Anterior cingulate cortex (tissue), 58 donors: ENCODE measurements at places on chromosomes 16 and 17.

- DNase-seq: no peak
Measured at GRCh38 chr17:29613856-29614255, 8.9 kb downstream of the CORO6 start.

GRCh38 chr16:85930301-85930700, 31.3 kb downstream of the IRF8 start:
- no peak for DNase-seq

DNA sequence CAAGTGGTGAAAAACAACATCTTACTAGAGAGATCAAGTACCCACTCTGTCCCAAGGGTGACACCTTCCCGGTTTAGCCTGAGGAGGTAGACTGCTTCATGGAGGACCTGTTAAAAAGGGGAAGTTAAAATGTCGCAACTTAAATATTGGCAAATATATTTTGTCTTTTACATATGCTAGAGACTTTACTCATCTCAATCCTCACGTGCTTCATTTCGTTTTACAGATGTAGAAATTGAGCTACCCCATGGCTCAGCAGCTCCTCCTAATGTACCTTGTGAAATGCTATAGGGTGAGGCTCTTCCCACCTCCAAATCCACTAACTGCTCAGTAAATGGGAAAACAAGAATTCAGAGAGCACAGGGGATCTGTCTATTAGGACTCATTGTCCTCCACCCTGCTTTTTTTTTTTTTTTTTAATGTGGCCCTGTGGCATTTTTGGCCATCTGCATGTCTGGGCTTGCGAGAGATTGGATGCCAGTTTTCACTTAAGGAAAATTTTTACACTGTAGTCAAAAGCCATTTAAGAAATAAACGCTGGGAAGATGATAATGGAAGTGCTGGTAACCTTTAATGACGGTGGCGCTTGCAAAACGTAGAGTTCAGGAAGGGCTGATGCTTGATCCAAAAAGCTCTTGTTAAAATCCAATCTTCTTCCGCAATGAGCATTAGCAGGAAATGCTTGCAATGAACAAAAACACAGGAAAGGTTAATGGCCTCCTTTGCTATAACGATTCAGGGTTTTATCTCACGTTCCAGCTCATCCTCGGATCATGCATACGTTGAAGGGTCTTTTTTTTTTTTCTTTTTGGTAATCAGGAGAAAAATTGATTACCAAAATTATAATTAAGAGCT, 39.8 kb downstream of the HSBP1 start:
- DNase-seq: no peak

DNA sequence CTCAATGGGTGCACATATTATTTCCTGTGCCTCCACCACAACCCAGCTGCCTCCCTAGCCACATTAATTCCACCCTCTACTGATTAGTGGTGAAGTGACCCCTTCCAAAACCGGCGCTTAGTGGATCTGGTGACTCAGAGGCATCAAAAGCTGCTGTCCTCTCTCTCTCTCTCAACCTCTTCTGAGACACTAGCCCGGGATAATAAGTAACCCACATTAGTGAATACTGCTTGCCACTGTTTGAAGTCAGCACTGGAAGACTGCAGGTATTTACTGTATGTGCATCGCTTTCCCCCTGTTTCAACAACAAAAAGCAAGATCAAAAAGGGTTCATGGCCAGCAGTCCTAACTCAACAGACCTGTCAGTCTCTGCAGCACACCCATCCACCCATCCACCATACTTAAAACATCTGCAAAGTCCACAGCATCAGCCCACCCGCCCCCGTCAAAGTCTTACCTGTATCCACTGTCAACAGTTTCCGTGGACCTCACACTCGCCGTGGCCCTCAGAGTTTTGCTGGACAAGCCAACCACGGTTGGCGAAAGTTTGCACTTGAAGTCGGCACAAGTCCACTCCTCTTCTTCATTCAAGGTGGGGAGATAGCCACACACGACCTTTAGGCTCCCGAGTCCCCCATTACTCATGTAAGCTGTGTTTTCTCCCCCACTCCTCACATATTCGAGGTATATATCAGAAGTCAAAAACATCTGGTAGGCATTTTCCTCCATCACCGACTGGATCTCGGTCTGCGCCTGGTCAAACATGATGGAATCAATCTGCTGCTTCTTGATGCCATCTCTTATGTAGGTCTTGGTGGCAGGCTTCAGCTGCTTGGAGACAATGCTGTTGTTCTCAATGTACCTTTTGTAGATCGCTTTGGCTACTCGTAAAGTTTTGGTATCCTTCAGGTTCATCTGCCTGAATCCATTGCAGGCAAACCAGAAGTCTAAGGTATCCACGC, 3.8 kb downstream of the AXIN2 start:
- no peak for DNase-seq

DNA sequence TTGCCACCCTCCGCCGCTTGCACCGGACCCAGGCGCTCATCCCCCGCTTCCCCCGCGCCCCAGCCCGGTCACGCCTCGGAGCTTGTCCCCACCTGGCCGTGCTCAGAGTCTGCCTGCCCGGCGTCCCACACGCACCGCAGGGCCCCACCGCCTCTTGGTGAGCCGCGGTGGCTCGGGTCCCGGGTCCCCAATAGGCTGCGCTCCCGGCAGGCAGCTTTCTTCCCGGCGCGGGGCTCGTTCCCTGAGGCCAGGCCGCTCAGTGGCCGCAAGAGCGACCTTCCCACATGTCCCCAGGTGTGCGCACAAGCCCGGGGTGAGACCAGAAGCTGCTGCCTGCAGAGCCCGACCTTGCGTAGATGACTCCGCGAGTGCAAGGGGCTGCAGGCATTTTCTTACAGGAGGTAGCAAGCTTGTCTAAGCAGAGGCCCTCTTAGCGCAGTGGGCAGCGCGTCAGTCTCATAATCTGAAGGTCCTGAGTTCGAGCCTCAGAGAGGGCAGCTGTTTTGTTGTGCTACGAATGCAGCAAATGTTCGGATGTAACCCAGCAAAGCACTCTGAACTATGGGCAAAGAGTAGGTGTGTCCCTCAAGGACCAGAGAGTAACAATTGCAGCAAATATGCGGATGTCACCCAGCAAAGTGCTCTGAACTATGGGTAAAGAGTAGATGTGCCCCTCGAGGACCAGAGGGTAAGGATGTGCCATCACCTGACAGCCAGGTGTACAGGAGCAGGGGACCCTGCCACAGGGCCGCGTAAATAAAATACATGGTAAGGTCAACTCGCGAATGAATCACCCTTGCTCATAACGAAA, 15.6 kb downstream of the TLE7 start:
- no peak for DNase-seq

- no peak for DNase-seq
Measured at GRCh38 chr17:57537524-57538410, 207.3 kb downstream of the CCDC182 start.

GRCh38 chr17:67164302-67164701, 80.7 kb downstream of the HELZ start:
- no peak for DNase-seq

DNA sequence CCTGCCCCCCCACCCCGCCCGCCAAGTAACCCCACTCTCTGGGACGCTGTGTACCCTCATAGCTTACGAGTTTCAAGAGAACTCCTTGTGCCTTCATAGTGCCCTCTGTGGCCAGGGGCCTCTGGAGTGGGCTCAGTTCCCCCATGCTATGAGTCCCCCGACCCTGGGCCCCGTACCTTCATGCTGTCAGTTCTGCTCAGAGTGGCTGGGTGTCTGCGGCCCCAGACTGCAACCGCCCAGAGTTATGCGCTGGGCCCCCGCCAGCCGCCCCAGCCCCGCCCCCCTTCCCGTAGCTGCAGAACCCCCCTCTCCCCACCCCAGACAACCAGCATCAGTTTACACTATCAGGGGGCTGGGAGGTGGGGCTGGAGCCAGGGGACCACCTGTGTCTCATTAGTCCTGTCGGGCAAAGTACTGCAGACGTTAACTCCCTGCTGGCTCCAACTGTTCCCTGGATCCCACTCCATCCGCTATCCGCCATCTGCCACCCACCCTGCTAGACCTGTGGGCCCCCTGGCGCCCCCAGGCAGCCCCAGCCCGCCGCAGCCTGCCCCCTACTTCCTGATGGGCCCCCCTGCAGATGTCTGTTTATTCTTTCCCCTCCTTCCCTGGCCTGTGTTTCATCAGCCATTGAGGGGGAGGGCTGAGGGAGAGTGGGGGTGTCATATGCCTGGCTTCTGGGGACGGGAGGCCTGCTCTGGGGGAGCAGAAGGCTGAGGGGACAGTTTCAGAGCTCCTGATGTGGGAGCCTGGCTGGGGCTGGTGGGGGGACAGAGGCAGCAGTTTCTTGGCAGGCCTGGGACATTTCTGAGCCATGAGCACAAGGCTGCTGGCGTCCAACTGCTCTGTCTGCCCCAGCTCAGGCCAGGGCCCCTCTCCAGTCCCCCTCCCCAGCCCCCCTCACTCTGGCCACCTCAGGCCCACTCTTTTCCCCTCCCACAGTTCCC, at the start of gene MFAP4:
MFAP4 (minus strand) TSS at position 217 of the 947 bp plus-strand sequence; CDS start at position 182, 35 bp downstream.
- peak; percentile 23 for DNase-seq

GRCh38 chr16:65415460-65415859, 293.6 kb upstream of the CDH11 start:
- DNase-seq: no peak

- no peak for DNase-seq
Measured at GRCh38 chr17:33945646-33946546, 309.2 kb upstream of the CCL2 start.

DNA sequence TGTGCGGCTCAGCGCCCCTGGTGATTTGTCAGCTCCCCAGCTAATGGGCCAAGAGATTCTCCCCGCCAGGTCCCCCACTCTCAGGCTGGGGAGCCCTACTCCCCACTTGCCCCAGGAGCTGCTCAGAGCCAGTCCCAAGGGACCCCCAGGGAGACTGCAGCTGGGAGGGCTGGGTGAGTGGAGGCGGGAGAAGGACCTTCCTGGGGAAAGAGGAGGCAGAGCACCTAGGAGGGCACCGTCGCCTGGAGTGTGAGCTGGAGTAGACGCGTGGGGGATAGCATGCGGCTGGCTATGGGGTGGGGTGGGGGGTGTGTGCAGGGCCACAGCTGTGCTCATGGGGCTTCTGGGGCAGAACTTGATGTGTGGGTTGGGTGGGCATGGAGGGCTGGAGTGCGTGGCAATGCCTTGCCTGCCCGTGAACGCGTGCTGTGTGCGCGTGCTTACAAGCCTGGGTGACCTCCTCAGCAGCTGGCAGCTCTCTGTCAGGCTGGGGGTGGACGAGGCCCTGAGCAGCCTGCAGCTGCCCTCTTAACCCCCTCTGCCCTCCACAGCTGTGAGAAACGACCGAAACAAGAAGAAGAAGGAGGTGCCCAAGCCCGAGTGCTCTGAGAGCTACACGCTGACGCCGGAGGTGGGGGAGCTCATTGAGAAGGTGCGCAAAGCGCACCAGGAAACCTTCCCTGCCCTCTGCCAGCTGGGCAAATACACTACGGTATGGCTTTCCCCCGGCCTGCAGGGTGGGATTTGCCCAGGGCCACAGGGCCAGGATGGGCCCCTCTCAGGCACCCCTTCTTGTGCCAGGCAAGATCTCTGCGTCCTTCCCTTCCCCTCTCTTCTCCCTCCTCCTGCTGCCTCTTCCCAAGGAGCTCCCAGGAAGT, 12.9 kb downstream of the GJD3 start:
- no peak for DNase-seq

DNA sequence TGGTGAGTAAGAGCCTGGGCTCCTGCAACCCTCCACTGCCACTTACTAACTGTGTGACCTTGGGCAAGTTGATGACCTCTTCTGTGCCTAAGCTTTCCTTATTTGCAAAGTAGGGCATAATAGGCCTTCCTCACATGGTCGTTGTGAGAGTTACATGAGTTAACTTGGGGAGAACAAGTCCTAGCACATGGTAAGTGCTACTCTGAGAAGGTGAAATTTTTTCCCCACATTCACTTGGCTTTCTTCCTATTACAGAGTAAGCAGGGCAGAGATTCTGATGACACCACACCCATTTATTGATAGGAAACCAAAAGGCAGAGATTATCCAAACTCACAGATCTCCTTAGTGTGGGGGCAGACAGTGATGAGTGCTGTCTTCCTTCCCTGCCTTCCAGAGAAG, 1.6 kb downstream of the KCNH4 start:
- DNase-seq: no peak

DNA sequence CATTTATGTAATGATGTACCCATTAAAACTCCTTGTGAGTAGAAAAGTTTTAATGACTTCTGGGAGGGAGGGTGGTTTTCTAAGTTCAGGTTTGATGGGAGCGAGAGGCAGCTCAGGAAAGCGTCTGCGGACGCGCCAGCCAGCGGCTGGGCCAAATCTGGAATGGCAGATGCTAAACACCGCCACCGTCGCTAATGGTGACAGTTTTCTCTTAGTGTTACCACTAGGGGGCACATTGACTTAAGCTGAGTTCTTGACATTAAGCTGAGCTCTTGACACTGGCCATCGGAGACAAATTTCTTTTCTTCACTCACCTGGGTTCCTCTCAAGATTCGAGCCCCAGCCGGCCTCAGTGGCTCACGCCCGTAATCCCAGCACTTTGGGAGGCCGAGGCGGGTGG, 6.7 kb downstream of the TRPV1 start:
- DNase-seq: no peak

GRCh38 chr16:77059446-77059845, 131.5 kb upstream of the MON1B start:
- no peak for DNase-seq

- DNase-seq: no peak
Measured at GRCh38 chr16:87127061-87127765, 190.0 kb downstream of the C16orf95 start.

GRCh38 chr16:74511961-74512360, 90.7 kb upstream of the CLEC18B start:
- no peak for DNase-seq

GRCh38 chr16:5228369-5228768, 130.8 kb upstream of the EEF2KMT start:
- DNase-seq: no peak

DNA sequence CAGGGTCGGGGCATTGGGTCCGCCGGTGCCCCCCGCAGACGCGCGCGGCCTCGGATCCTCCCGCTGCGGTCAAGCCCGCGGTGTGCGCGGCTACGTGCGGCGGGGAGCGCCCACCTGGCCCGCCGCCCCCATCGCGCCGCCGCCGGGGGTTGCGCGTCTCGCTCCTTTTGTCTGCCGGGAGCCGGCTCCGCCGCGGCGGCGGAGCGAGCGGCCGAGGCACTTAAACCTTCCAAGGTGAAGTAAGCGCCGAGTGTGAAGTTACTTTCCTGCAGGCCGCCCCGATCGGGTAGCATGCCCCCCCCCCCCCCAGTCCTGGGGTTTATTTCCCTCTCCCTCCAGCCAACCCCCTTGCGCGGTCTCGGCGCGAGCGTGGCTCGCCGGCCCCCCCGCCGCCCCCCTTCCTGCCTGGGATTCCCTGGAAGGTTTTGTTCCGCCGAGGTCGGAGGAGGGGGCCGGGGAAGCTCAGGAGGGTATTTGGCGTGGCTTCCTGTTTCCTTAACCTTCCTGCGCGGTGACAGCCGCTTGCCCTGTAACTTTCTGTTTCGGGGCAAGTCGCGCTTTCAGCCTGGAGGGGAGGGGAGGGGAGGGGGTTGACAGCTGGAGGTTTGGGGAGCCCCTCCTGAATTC, 56.6 kb upstream of the GSE1 start:
- no peak for DNase-seq

- DNase-seq: no peak
Measured at GRCh38 chr17:43400943-43401717, 2.3 kb downstream of the ARL4D start.
